ENCODE measurements at places on chromosomes 2 and 18. TPM values are rescaled to one million over a fixed set of nuclear protein-coding genes. Genes with fewer than 3 reads are reported as not detected.

- H3K36me3 ChIP-seq: peaks cover 4% of the 10 kb centered on the region
- no peak overlapping the region for H3K4me3 ChIP-seq
- H3K27ac ChIP-seq: no peak overlapping the region
- H3K4me1 ChIP-seq: no peaks in the 10 kb centered on the region
- peak; percentile 33 for DNase-seq
These were observed 3.9 kb downstream of the KRTCAP3 start for GRCh38 chr2:27446057-27446456.

DNA sequence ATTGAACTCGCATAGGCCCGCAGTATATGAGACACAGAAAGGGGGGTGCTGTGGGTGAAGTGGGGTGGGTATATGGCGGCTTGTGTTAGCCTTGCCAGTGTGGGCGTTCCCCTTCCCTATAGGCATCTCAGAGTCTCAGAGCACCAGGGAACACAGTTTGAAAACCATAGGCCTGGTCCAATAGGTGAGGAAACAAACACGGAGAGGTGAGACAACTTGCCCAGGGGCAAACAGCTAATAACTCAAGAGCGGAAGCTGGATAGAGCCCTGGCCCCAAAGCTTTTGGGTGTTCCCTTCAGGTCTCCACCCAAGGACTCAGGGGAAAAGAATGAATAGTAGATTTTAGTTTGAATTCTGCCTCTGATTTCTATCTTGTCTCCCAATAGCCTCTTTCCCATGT, 7.9 kb downstream of the LIPG start:
- H3K27ac ChIP-seq: no peak overlapping the region
- DNase-seq: no peak
- H3K36me3 ChIP-seq: no peaks in the 10 kb centered on the region
- no peak overlapping the region for H3K4me3 ChIP-seq
- H3K4me1 ChIP-seq: peaks cover 15% of the 10 kb centered on the region

GRCh38 chr18:45621061-45621511, 5.8 kb downstream of the SLC14A2 start:
- peak; percentile 14 for DNase-seq
- no peak overlapping the region for H3K4me3 ChIP-seq
- no peaks in the 10 kb centered on the region for H3K27me3 ChIP-seq
- no peak overlapping the region for H3K27ac ChIP-seq
- no peaks in the 10 kb centered on the region for H3K4me1 ChIP-seq
- H3K36me3 ChIP-seq: no peaks in the 10 kb centered on the region

- peaks cover 4% of the 10 kb centered on the region for H3K36me3 ChIP-seq
- H3K4me3 ChIP-seq: no peak overlapping the region
- no peaks in the 10 kb centered on the region for H3K27me3 ChIP-seq
- H3K27ac ChIP-seq: no peak overlapping the region
- H3K4me1 ChIP-seq: no peaks in the 10 kb centered on the region
These were observed 41.9 kb downstream of the TRAPPC8 start for GRCh38 chr18:31901063-31901462.

DNA sequence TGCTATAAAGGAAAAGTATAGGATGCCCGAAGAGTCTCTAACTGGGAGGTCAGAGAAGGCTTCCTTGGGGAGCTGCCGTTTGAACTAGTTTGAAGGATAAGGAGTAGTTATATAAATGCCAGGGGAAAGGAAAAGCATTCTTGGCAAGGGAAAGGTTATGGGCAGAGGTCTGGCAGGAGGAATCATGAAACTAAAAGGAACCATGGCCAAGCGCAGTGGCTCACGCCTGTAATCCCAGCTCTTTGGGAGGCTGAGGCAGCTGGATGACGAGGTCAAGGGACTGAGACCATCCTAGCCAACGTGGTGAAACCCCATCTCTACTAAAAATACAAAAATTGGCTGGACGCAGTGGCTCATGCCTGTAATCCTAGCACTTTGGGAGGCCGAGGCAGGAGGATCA, 100.6 kb upstream of the MSH2 start:
- H3K27ac ChIP-seq: no peak overlapping the region
- no peak for DNase-seq
- peaks cover 46% of the 10 kb centered on the region for H3K4me1 ChIP-seq

GRCh38 chr18:79856119-79857007, 58.6 kb downstream of the KCNG2 start:
- peaks cover 38% of the 10 kb centered on the region for H3K27me3 ChIP-seq
- H3K4me3 ChIP-seq: peak overlapping the region; percentile 45
- no peak overlapping the region for H3K27ac ChIP-seq
- DNase-seq: no peak

- DNase-seq: no peak
- H3K27me3 ChIP-seq: no peaks in the 10 kb centered on the region
- peaks cover 89% of the 10 kb centered on the region for H3K4me1 ChIP-seq
- peak overlapping the region; percentile 72 for H3K4me3 ChIP-seq
- H3K36me3 ChIP-seq: no peaks in the 10 kb centered on the region
These were observed 3.3 kb downstream of the SNORC start for GRCh38 chr2:232873292-232873908.

DNA sequence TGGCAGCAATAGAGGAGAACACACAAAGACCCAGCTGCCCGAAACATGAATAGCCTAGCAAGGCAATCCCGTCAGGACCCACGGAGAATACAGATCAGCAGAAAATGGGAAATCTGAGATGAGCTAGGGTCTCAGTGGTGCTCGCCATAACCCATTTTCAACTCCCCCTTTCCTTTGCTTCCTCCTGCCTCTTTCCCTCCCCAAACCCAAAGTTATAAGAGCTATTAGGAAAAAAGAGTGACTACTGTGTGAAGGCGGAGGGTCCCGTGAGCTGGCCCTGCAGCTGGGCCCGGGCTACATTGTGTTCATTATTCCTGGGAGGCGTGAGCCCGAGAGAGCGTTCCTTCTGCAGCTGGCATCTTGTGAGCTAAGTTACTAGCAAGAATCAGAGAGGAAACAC, 118.4 kb downstream of the PID1 start:
- no peaks in the 10 kb centered on the region for H3K4me1 ChIP-seq
- no peaks in the 10 kb centered on the region for H3K27me3 ChIP-seq
- H3K4me3 ChIP-seq: no peak overlapping the region
- H3K36me3 ChIP-seq: no peaks in the 10 kb centered on the region
- no peak overlapping the region for H3K27ac ChIP-seq

CELF4 gene
- total RNA-seq: not detected

AQP12A gene
- total RNA-seq: not detected

GPAT2 gene
- total RNA-seq: not detected

All from HepG2 (cell line).